Posterior vena cava (tissue), 2 donors: ENCODE measurements at places on chromosomes 6 and 20. TPM values are rescaled to one million over a fixed set of nuclear protein-coding genes. Genes with fewer than 3 reads are reported as not detected.

Gene BTNL2
- total RNA-seq, result not detected

Gene ZC3H12D
- 2.2 TPM for total RNA-seq

- no peak for DNase-seq
Observed at GRCh38 chr20:53837126-53837826, 233.1 kb downstream of the BCAS1 start.

DNA sequence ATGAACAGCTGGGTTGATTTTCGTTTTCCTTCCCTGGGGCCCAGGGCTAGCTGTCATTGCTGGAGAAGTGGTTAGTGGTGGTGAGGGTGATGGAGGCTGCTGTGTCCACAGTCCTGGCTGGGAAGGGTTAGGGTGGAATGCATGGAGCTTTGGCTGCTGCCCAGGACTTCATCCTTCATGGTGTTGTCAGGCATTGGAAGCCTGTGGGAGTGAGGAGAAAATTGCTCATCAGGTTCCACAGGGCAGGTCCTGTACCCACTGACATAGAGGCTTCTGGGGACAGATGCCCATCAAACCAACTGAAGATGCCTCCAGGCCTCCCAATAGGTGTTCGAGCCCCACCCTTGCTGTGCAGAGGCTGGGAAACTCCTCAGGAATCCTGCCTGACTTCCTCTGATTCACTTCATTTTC lies 262.4 kb upstream of the SUPT3H start:
- no peak for DNase-seq

GRCh38 chr20:15814360-15814759 lies 758.9 kb downstream of the KIF16B start:
- DNase-seq, result no peak

DNA sequence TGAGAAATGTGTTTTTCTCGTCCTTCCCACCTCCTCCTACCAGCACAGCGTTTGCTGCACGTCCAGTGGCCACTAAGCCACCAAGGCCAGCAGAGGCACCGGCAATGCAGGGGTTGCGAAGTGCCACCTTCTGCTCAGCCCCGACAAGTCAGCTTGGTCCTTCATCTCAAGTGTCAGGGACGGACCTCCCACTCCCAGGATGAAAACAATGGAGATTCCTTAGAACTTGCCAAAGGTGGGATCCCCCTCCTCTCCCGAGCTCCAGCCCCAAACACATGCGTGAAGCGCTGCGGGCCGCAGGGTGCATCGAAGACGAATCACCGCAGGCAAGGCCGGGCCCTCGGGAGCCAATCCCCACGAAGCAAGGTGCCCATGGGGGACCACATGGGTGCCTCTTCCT lies 60.8 kb downstream of the WDR27 start:
- DNase-seq, result no peak

GRCh38 chr6:166620478-166621113 lies 6.5 kb downstream of the RPS6KA2 start:
- DNase-seq, result no peak

GRCh38 chr6:111205502-111205901 lies 118.2 kb downstream of the SLC16A10 start:
- DNase-seq, result no peak

DNA sequence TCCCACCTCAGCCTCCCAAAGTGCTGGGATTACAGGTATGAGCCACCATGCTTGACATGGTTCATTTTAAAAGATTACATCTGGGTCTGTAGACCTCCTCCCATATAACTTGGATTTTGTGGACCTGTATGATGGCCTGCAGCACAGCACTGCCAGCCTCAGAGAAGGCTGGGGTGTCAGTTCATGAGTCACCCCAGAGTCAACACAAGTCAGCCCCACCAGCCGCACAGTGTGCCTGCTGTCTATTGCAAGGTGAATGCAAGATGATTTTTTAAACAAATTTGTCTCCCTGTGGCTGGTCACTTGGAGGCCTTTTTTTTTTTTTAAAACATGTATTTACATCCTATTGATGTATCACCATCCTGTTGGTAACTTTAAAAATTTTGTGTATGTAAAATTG lies 76.7 kb downstream of the RREB1 start:
- DNase-seq, result no peak

GRCh38 chr20:47438464-47439381 lies 63.0 kb upstream of the NCOA3 start:
- DNase-seq, result peak; percentile 58

GRCh38 chr6:24854077-24854666 lies 55.5 kb upstream of the ARMH2 start:
- DNase-seq, result no peak

DNA sequence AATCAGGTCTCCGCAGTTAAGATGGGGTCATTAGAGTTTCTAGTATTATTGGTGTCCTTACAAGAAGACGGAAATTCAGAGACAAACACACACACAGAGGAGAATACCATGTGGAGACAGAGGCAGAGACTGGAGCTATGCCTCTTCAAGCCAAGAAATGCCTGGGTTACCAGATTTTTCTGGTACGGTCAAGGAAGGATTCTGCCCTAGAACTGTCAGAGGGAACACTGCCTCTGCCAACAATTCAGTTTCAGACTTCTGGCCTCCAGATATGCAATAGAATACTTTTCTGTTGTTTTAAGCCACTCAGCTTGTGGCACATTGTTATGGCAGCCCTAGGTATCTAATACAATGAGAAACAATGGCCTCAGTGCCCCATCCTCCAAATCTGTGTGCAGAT lies 18.9 kb downstream of the TRMT6 start:
- DNase-seq, result no peak

GRCh38 chr6:91267246-91267645 lies 680.4 kb upstream of the MAP3K7 start:
- DNase-seq, result no peak

DNA sequence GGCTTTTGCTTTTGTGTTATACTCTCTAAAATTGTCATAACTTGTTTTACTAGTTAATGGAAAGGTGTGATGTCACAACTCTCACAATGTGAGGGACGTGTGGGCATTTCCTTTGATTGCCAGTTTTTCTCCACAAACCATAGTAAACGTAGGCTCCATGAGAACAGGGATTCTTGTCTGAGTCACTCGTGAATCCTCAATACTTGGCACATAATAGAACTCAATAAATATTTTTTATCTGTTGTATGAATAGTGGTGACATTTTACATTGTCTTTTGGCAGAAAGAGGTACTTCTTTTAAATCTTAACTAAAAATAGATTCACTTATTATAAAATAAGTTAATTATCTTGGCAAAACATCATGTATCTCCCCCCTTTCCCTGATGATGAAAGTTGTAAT lies 69.0 kb upstream of the CNKSR3 start:
- no peak for DNase-seq

- DNase-seq, result no peak
Observed at GRCh38 chr20:3090565-3090964, 6.0 kb upstream of the AVP start.

- no peak for DNase-seq
Observed at GRCh38 chr6:125798734-125799508, 8.2 kb downstream of the NCOA7 start.

DNA sequence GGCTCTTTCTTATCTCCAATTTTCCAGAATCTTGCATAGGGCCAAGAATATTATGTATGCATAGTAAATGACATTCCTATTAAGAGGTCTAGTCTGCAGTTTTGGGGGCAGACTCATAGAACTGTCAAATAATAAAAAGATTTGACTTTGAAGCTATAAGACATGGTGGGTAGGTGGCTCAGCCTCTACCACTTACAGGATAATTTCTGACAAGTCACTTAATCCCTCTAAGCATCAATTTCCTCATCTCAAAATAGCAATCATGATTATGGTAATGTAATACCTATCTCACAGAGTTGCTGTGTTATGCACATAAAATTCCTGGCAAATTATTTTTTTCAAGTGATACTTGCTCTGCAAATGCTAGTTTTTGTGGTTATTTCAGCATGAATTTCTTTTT lies 329.1 kb downstream of the PLCB1 start:
- DNase-seq, result no peak
